CD4-positive, alpha-beta T cell treated with Interferon gamma for 1 hour (primary cell): ENCODE measurements at places on chromosomes 11 and 22.
A peak's percentile ranks its signal among the peaks of the same experiment; 100 is the strongest.

- no peak for DNase-seq
Measured at GRCh38 chr11:13228572-13228971, 49.0 kb upstream of the BMAL1 start.

DNA sequence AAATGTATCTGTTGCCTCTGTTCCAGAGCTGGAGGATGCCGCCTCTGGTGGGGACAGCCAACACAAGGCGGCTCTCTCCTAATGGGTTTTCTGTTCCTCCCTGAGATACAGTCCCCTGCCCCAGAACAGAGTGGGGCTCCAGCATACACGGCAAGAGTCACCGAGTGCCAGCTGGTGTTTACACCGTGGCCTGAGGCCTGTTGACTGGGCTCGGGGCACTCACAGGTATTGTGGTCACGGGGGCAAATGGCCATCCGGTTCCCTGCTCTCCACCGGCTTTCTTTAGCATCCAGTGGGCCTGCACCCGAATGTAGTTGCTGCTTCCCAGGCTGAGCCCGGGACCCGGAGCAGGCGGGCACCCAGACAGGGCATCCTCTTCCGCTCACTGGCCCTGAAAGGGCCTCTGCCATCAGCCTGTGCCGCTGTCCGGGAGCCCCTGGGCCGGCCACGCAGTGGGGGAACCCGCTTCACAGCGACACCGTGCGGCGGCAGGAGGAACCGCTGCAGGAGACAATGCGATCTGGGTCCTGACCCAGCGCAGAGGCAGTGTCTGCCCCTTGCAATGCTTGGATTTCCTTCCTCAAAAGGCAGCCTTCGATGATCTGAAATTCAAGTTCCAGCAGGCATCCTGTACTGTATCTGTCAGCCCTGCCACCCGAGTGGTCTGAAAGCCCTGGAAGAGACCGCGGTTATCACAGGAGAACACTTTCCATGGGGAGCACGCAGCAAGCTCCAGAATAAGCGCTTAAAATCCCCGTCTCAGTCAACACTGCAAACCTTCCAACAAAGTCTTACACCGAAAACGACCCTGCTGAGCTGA is 859 bp upstream of the KRTAP5-5 start:
- peak; percentile 51 for DNase-seq

GRCh38 chr22:38141217-38141973 is 30.9 kb upstream of the BAIAP2L2 start:
- no peak for DNase-seq

DNA sequence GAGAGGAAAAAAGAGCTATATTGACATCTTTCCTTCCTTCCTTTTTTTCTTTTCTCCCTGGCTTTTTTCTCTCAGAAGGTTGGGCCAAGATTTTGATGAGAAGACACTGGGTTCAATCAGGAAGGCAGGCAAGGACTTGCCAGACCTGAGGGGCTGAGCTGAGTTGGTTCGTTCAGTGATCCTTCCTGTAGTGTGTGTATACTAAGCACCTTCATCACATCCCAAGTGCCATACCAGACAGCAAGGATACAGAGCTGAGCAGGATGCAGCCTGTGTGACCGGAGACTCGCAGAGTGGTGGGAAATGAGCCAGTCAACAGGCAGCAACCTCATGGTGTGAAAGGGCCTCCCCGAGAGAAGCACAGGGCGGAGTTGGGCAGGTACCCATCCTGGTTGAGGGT is 95.5 kb downstream of the SPON1 start:
- DNase-seq: no peak

- no peak for DNase-seq
Measured at GRCh38 chr11:2537010-2537705, 92.3 kb downstream of the KCNQ1 start.

DNA sequence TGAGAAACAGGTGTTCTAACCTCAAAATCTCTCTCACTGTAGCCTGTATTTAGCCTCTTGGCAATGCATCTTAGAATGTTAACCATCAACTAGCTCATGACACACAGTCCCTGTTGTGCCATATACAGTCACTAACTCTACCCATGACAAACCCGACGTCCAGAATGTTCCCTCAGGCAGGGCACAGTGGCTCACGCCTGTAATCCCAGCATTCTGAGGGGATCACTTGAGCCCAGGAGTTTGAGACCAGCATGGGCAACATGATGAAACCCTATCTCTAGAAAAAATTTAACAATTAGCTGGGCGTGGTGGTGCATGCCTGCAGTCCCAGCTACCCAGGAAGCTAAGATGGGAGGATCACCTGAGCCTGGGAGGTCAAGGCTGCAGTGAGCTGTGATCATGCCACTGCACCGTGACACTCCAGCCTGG is 18.2 kb upstream of the CCDC34 start:
- no peak for DNase-seq

- DNase-seq: no peak
Measured at GRCh38 chr22:48738204-48738980, 1089.3 kb downstream of the BRD1 start.

DNA sequence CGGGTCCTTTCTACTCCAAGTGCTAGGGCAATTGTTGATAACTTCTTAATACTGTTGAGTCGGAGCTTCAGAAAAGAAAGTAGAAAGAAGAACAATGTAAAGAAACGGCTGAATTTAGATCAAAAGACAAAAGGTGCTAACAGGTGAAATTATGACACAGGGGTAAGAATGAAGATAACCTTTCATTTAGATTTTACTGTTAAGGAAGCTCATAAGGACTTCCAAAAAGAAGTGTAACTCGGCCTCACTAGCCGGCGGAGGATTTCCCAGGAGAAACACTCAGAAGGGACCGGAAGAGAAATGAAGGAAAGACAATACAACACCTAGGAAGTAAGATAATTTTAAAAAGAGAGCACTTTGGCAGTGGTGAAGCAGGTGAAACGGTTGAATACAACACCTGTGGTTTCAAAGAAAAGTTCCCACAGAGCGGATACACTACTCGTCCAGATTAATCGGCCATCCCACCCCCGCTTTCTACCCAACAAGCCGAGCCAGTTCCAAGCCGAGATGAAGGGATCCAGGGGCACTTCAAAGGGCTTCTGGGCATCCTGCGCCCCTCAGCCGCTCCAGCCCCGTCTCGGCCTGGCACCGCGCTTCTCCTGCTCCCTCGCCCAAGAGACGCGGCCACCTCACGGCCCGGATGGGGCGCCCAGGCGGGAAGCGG is 737 bp downstream of the PPP2R1B start:
- no peak for DNase-seq

DNA sequence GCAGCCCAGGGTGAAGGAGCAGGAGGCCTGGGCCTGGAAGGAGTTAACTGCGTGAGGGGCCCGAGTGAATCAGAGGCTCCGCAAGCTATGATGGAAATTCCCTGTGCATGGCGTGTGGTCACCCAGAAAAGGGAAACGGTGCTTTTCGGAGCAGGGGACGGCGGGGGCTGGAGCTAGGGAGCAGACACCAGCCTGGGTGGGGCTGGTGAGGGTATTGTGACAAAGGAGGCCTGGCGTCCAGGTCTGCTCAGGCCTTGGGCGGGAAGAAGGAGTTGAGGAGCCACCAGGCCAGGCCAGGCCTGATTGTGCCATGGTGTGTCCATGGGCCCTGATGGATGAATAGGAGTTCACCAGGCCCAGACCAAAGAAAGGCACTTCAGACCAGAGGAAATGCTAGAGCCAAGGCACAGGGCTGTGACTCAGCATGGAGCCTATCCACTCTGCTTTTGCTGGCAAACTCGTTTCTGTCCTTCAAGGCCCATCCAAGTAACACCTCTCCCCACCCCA is 12.8 kb upstream of the SPI1 start:
- DNase-seq: peak; percentile 79

GRCh38 chr11:46429717-46430116 is 38.1 kb upstream of the CHRM4 start:
- DNase-seq: no peak

DNA sequence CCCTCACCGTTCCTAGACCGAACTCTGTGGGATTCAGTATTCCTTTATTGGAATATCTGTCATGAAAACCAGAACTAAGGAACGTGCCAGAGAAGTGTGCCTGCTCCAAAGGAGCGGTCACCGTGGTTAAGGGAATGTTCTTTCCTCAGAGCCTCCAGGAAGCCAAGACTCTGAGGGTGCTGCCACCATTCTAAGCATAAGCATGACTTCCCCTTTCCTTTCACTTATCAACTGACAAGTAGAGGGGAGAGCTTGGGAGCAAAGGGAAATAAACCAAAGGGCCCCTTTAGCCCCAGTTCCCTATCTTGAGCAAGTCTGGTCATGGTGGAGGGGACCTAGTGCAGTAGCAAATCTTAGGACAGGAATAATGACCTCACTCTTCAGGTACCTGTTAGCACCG is 26.8 kb downstream of the CTR9 start:
- no peak for DNase-seq

- DNase-seq: no peak
Measured at GRCh38 chr11:34243600-34244464, 114.0 kb downstream of the ABTB2 start.

DNA sequence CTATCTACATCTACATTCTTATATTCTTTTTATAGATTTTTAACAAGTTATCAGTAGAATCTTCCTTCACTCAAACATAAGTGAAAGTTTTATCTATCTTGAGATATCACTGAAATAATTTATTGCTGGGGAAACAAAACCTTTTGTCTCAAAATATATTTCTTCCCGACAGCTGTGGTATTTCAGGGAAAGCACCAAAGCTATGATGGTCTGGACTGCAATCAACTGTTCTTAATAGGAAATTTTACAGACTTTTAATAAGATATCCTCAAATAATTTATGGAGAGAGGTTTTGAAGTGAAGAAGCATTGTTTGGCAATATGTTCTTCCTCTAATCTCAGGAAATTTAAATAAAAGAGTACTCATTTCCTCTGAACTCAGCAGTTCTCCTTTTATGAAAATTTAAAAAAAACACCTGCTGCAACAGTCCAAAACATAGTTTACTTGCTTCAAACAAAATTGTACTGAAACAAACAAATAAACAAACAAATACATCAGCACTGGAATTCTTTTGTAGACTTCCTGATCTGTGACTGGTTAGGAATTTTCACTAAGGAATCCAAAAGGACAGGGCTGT is 33.9 kb upstream of the EIF3M start:
- DNase-seq: no peak

DNA sequence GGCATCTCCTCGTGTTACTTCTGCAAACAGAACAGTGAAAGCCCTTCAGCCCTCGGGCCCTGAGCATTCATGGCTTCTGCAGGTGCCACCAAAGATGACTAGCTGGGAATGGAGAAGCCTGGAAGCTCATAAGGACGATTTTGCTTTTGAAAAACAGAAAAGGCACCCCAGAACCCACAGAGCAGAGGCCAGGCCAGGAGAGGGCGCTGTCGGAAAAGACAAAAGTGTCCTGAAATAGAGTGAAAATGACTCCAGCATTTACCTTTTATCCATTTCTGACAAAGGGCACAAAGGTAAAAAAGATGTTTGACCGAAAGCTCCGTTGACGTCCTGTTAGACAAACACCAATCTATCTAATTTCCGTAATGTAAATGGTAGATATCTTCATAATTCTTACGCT is 37.6 kb downstream of the ZNF195 start:
- DNase-seq: peak; percentile 11

DNA sequence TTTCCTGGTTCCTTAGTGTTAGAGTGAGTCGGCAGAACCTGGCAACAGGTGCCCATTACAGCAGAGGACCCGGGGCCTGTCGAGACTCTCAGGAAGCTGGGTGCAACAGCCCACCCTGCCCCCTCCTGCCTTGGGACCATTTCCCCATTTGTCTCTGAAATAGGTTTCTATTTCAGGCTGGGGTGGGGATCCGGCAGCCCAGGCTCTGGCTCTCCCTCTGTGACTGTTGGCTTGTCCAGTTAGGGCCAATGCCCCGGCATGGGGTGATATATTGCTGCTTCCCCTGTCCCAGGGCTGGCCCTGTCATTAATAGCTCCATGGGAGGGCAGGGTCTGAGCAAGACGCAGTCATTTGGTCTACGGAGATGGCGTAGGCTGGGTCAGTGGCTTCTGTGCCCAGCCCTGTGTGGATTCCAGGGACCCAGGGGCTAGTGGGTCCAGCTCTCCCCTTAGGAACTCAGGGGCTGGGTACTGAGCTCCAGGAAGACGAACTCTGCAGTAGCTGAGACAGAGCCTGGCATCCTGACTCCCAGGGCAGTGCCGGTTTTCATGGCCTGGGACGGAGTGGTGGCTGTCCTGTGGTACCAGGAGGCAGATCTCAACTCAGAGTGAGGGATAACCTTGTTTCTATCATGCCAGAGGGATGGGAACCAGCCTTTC is 2.7 kb downstream of the P2RY6 start:
- DNase-seq: no peak

DNA sequence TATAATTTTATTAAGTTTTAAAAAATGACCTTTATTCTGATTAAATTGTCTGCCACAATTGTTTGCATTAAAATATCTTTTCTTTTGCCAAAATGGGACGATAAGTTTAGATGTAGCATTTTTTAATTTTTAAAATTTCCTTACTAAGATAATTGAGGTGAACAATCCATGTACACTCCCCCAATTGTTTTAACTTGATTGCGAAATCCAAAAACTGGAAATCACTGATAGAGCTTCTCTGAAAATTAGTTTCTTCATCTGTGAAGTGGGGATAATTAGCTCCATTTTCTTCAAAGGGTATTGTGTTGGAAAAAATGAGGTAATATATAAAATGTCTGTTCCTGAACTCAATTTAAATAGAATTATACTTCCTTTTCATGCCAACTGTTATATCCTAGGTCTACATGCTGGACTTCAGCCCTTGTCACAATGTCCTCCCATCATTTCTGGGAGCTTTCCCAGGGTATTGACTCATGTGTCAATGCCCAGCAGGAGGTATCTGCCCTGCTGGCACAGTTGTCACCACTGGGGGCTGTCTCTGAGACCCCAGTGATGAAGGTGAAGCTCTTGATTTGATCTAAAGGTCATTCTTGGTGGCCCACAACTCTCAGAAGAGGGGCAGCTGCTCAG is 28.7 kb upstream of the NAV2 start:
- DNase-seq: no peak

DNA sequence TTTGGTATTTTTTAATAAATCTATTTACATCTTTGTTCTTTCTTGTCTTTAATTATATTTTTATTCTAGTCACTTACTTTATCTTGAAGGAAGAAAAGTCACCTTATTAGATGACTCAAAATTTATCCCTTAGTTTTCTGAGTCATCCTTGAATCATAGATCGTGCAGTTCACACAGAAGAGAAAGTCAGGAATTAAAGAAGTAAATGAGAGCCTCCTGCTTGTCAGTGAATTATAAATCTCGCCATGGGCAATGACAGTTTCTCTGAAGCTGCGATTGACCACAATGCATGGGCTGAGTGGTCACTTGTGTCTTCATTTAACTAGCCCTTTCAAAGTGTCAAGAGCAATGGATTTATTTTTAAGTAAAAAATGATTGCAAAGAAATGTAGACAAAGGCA is 91.2 kb downstream of the LUZP2 start:
- DNase-seq: no peak

DNA sequence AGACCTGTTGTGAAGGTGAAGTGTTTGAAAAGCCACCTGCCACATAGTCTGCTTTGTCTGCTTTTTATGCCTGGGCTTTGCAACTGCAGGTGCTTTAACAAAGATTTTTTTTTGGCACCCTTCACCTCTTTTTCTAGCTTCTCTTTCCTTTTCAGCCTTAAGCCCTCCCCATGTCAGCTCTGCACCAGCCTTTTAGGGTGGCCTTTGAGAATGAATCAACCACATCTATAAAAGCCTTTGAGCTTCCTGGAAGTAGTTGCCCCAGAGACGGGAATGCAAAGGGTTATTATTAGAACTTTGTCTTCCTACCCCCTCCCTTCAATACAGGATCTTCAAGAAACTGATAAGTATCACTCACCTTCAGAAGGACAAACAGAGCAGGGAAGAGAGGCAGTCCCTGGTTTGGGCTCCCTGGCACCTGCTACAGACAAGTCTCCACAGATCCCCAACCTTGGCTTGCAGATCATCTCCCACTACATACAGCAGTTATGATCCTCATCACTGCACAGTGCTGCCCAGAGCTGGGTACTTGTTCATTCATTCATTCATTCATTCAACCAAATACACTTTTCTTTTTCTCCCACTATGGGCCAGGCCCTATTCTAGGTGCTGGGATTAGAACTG is 8.0 kb downstream of the PVALB start:
- no peak for DNase-seq
